ENCODE measurements at places on chromosomes 5 and 9.
A peak's percentile ranks its signal among the peaks of the same experiment; 100 is the strongest.

DNA sequence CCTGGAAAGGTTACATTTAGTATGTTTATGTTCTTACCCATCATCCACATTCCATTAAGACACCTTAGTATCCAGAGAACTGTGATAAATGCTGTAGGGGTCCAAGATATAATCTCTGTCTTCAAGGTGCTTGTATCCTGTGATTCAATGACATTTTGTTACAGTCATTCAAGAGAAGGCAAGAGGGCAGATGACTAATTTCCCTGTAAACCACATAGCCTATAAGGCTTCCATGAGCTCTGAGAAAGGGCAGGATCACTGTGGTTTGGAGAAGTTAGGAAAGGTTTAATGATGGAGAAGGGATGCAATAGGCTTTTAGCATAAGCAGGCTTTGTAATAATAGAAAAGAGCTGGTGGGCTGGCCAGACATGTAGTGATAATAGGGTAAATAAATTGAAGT, 40.0 kb downstream of the PAPPA start:
- peak; percentile 60 for DNase-seq

DNA sequence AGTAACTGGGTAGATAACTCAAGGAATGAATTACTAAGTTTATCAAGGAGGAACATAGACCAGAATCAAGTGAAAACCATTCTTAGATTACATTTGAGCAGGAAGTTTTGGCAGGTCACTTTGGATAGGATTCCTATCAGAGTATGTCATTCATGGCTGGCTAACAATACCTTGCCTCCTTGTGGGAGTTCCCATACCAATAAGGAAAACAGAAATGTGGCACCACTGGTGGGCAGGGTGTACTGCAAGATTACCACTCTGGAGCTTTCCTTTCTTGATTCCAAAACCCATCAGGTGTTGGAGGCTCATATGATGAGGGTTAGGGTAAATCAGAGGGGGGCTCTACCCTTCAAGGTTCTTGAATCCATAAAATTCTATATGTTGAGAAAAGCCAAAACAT, 18.6 kb upstream of the SPATA31D1 start:
- DNase-seq, result peak; percentile 43

GRCh38 chr9:100355561-100355960, 2.8 kb upstream of the TEX10 start:
- DNase-seq, result no peak

DNA sequence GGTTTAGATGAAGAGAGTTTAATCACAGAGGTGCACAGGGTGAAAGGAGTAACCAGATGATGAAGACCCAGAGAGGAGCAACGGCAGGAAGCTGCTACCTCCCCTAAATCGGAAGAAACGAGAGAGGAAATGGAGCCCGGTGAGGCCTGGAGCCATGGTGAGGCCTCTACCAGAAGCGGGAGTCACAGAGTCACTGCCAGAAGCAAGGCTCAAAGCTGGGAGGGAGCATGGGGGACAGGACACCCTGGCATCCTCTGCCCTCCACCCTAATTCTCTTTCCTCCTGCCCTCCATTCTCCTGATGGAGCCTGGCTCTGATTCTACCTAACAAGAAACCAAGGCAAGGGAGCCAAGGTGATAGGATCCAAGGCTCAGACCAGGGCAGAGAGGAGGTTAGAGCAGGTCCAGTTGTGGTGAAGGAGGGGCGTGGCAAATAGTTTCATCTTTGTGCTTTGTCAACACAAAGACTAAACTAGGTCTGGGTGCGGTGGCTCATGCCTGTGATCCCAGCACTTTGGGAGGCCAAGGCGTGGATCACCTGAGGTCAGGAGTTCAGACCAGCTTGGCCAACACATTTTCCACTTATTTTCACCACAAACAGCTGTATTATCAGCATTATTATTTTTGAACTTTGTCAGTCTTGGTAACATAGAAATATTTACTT, 134.4 kb upstream of the RAI14 start:
- DNase-seq, result no peak

DNA sequence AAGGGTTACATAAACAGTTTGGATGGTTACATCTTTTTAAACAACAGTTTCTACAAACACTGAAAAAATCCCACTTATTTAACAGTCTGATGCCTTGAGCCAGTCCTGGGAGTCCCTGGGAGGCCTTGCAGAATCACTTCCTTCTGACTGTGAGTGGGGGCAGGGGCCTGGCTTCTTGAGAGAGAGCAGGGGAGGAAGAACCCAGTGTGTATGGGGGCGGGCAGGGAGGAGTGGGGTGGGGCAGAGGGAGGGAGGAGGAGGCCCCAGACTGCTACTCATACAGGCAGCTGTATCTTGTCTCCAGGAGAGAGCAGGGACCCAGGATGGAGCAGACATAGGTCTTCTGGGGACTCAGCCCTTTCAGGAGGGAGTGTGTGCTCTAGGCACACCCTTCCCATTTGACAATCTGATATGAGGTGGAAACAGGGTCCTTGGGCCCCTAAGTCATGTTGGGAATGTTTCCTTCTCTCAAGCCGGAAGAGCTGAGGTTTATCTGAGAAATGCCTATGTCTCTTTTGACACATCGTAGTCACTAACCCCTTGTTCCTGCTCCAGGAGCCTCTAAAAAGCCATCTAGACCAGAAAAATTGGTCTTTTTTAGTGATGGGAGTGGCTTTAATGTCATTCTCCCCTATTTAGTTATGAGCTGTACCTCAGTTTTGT, 52.8 kb downstream of the IRF1 start:
- DNase-seq, result peak; percentile 55

DNA sequence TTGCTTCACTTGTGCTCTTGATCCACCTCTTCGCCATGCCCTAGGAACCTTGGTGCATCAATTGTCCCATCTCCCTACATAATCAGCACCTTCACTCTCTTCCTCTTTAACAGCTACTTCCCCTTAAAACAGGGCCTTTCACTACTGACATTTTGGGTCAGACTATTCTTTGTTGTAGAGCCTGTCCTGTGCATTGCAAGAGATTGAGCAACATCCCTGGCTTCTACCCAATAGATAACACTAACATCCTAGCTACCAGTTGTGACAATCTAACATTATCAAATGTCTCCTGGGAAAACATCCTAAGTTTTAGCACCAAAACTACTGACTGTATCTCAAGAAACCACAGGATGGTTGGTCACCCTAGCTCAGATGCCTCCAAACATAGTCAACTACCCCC, 854.3 kb upstream of the DMAC1 start:
- DNase-seq, result no peak

DNA sequence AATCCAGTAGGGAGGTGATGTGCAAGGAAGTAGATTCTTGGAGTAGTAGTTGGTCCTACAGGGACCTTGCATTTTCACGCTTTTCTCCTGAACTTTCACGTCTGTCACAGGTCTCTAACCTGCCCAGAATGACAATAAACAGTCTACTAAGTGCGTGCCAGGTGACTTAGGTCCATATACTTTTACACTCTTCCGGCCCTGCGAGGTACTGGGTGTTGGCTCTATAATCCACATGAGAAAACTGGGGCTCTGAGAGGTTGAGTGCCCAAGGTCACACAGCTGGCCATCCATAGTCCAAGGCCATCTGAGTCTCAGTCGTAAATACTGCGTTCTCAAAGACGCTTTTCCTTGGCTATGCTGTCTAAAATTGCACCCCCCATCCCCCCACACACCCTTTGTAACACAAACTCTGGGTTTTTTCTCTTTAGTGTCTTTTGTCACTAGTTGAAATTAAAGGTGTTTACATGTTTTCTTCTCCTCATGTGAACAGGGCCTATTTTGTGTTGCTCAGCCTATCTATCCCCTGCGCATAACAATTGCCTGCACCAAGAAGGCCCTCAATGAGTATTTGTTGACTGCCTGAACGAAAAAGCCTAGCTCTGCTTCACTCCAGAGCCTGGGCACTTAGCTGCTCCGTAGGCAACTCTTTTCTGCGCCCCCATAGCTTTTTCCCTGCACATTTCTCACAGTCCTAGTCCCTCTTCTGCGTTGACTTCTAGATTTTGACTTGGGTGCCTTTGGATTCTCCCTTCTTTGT, 943 bp downstream of the SFXN1 start:
- DNase-seq, result no peak

DNA sequence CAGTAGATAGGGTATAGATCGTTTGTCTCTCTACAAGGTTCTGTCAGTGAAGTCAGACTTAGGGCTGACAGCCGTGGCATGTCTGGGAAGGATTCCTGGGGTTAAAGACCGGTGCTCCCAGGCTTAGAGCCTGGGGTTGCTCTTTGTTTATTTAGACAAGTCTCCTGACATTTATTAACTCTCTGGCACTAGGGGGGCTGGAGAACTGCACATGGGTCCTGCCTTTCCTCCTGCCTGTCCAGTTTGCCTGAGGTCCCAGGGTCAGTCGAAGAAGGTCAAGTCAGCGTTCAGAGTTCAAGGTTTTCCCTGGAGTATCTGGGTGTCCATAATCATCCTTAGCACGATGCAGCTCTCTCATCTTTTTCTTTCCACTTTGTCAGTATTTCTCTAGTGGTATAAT, 5.6 kb downstream of the EGFLAM start:
- no peak for DNase-seq

DNA sequence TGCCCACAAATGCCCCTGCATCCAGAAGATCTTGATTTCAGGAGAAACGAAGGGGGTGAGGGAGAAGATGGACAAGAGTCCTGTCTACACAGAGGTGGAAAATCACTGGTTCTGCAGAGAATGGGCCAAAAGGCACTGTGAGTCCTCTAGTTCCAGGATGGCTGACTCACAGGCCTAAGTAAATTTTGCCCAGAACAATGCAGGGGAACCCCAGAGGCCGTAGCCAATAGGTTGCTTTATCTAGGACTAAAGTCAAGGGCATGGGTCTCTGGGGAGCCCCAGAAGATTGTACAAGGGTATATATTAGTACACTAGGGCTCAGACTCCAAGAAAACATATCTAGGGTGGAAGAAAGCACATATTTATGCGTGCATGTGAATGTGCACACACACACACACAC, 98.0 kb downstream of the SLIT3 start:
- DNase-seq, result no peak

DNA sequence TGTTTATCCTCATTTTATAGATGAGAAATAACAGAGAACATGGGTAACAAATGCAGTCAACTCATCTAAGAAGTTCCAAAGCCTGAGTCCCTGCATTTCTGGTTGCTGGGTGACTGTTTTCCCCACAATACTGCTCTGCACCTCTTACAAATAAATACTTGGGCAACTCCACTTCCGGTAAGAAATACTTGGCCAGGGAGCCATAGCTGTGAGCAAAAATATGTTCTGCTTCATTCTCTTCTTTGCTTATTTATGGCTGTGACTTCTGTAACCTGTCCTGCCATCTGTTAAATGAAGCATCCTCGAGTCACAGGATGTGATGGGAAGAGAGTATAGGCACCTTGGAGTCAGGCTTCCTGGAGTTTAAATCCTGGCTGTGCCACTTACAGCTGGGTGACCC, 49.9 kb downstream of the GDNF start:
- no peak for DNase-seq

- no peak for DNase-seq
These were observed 136.3 kb downstream of the ACTBL2 start for GRCh38 chr5:57346328-57346727.

DNA sequence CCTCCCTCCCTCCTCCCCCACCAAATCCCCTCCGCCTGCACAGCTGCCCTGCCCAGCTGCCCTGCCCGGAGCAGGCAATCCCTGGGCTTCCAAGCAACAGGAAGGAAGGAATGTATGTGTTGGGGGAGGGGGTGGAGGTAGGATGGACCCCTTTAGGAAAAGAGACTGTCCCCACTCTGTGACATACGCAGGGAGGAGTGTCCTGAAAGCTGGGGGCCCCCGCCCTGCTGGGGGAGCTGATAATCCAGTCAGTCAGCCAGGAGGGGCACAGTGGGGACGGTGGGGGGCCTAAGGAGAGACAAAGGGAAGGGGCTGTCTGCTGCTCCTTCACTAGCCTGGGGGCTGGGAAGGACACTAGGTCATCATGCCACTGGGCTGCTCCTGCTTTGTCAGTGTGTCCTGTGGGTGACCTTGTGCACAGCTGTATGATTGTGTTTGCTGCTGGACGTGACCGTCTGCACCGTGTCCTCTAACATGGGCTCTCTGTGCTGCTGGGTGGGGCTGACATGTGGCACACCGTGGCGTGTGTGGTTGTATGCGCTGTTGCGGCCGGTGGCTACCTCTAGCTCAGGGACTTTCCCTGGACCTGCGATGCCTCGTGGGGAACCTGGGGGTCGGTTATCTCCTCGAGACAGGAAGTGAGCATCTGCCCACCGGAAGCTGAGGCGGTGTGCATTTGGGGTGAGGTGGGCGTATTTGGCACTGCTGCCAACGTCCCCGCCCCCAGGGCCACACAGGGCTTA, 3.0 kb downstream of the N4BP3 start:
- DNase-seq, result no peak

DNA sequence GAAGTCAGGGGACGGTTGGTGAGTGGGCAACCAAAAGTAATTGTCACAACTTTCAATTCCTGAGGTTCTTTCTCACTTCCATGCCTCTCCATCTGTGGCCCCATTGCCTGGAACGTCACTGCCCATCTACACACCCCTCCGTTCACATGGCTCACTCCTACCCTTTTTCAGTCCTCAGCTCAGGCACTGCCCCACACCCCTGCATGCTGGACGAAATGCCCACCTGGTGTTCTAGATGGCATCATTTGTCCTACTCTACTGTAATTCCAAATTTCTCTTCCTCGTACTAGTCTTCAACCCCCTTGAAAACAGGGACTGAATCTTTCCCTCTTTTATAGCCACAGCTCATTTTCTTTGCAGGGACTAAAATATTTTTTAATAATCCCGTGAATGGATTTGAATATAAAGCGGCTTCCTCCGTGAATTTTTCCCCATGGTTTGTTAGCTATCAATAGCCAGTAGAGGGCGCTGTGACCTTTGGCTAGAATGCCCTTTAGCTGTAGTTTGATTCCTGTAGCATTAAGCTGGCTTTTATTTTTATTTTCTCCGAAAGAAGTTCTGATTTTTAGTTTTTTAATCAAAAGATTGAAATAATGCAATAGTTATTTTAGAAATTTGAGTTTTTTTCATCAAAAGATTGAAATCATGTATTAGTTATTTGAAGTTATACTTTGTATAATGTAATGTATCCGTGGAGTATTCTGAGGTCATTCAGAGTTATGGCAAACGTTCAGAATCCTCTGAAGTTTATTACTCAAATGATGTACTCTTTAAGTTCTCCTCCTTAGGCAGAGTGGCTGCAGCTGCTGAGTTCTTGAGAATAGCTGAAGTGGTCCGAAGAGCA, 232.1 kb downstream of the SH3GL2 start:
- peak; percentile 67 for DNase-seq

DNA sequence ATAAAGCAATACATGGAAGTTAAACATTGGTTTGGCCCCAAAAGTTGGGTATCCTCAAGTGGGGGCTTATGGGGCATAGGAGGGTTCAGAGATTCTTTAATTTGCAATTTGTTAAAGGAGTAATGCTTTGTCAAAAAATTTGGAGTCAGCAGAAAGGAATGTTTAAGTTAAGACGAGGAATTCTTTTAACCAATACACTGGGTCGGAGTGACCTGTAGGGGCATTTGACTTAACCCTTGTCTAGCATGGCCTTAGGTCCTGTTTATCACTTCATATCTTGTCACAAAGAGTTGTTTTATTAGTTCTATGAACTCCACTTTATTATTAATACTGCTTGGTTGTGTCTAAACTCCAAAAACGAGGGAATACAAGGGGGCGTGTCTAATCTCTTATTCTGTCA, 656.1 kb upstream of the RORB start:
- no peak for DNase-seq

- no peak for DNase-seq
These were observed 51.1 kb downstream of the NEK6 start for GRCh38 chr9:124308606-124309491.

- peak; percentile 64 for DNase-seq
These were observed 153.4 kb downstream of the ZNF462 start for GRCh38 chr9:107016383-107016782.

Measured in epithelial cell of esophagus (primary cell).